Muscle of leg (tissue), 16 donors: ENCODE measurements at places on chromosomes 2 and 18.

GRCh38 chr2:144941743-144942488 lies 422.0 kb upstream of the ZEB2 start:
- peak; percentile 23 for DNase-seq

- DNase-seq: no peak
Observed at GRCh38 chr2:149527998-149528755, 59.4 kb downstream of the MMADHC start.

DNA sequence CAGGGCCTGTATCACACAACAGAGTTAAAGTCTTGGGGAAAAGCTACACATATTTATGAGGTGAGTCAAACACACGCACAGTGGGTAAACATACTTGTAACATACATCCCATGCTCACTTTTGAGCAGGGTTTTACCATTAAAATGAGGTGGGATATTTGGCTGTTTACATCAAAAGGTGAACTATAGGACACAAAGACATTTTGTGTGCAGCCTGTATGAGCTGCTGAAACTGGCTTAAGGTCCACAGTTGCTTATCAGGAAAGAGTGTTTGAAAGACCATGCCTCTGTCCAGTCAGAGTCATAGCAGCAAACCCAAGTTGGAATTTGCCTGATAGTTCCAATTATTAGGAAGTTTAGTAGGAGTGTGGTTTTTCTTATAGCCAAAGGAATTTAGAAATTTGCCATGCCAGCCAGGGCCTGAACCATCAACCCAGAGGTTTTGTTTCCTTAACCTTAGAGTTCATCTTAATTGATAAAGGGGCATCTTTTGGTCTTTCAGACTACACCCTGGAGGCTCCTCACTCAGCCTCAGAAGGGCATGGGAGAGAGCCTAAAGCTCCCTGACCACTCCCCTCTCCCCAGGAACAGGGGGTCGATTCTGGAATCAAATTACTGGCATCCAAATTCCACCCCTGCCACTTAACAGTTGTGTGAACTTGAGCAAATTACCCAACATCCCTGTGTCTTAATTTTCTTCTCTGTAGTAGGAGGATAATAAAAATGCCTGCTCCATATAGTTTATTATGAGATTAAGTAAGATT lies 29.9 kb upstream of the L3MBTL4 start:
- no peak for DNase-seq

DNA sequence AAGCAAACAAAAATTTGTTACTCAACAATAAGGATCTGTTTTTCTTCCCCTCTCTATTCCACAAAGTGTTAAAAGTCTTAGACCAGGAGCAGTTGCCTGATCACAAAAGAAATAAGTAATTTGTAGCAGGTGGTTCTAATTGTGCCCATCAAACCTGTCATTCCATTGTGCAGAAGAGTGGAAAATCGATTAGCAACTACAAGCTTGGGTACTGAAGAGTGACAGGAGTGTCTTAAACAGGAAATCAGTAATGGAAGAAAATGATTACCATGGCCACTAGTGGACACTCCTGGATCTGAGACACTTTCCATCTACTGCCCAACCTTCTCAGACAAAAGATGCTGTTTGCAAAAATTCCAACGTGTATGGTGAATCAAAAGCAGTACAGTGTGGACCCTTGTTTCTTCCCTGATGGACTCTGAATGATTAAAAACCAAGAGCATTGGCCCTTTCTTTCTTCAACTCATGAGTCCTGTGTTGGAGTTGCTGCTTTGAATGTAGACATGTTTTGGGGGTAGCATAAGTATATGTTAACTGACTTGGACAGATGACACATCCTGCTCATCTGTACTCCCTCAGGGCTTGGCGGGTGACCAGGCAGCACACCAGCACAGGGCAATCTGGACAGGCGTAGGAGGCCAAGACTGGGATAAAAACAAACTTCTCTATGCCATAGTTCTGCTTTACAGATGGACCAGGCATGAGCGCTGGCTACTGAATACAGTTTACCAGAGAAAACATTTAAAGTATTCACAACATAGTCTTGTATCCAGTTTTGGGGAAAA lies 51.9 kb downstream of the PLA2R1 start:
- DNase-seq: no peak

DNA sequence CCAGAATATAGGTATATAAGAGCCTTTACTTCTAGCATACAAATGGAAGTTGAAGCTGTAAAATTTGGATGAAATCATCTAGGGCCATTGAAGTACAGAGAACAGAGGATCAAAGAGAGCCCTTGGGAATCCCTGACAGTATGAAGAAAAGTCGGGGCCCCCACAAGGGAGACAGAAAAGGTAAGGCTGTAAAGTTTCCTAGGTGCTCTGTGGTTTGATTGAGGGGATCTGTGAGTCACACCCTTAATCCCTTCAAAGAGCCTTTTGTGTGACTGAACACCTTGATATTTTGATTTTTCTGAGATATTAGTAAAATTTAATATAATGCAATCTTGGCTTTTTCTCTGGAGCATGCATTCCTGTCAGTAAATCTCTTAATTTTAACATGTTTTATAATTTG lies 961.7 kb upstream of the TMEFF2 start:
- no peak for DNase-seq

DNA sequence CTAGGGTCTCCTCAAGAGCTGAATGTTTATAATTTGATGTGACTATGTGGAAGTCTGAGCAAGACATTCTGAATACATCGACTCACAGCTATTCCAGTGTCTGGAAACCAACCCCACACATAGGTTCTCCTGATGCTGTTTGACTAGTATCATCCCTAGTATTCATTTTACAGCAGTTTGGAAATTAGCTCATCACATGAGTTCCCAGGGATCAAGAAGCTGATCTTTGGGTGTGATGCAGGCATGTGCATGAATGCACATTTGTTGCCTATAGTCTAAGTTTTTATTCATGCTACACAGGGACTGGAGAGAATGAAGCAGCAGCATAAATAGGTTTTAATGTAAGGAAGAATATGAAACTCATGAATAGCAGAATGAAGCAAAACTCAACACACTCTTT lies 284.3 kb upstream of the SPRED2 start:
- no peak for DNase-seq

- no peak for DNase-seq
Observed at GRCh38 chr2:226829721-226830631, 5.9 kb upstream of the RHBDD1 start.

DNA sequence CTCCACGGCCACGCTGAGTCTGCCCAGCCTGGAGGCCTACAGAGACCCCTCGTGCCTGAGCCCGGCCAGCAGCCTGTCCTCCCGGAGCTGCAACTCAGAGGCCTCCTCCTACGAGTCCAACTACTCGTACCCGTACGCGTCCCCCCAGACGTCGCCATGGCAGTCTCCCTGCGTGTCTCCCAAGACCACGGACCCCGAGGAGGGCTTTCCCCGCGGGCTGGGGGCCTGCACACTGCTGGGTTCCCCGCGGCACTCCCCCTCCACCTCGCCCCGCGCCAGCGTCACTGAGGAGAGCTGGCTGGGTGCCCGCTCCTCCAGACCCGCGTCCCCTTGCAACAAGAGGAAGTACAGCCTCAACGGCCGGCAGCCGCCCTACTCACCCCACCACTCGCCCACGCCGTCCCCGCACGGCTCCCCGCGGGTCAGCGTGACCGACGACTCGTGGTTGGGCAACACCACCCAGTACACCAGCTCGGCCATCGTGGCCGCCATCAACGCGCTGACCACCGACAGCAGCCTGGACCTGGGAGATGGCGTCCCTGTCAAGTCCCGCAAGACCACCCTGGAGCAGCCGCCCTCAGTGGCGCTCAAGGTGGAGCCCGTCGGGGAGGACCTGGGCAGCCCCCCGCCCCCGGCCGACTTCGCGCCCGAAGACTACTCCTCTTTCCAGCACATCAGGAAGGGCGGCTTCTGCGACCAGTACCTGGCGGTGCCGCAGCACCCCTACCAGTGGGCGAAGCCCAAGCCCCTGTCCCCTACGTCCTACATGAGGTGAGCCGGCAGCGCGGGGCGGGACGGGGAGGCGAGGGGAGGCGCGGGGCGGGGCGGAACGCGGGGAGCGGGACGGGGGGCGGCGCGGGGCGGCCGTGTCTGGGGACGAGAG lies 15.2 kb downstream of the NFATC1 start:
- no peak for DNase-seq

DNA sequence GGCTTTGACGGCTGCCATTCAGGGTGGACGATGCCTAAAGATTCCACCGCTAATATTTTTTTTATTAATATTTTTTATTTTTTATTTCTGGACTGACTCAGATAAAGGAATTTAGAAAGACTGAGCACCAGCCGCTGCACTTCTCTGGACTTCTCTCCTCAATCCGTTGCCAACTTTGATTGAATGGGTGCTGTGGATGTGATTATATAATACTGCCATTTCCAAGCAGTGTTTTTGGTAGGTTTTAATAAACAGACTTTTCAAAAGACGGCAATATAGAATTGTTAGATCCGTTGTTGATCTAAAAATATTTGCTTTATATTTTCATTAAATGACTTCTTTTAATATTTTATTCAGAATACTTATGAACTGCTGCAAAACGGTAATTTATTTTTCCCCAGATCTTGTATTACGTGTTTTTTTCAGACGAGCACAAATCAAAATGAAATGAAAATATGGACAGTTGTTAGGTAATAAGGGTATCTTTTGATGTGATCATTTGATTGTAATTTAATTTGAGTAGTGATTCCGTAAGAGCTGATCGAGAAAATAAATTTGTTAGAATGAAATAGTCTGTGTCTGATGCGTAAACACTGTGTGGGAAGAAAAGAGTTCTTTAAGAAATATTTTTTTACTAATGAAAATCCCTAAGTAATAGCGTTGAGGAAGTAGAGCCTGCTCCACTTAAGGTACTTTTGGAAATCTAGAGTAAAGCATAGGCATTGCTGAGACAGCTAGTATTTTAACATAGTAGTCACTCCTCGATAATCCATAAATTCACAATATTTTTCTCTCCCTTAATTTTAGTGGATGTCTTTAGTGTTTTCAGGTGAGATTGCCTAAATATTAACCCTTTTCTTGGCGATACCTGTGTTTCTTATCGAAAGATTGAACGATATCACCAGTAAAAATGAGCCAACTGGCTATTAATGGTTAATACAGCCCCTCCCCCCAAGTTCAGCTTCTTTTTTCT lies 4.4 kb downstream of the POU3F3 start:
- no peak for DNase-seq

DNA sequence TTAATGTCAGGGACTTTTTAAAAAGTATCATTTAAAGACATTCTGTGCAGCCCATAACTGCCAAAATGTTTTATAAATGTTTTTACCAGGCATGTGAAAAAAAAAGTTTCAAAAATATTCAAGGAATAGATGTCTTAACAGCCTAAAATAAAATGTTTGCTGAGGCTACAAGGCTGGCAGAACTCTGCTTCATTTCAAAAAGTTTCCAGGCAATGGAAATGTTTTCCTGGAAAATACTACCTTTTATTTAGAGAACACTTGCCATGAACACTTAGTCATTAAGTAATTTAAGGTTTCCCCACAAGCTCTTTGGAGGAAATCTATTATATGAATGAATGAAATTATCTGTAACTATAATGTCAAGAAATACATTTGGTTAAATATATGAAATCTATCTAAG lies 68.8 kb downstream of the THADA start:
- DNase-seq: peak; percentile 83

DNA sequence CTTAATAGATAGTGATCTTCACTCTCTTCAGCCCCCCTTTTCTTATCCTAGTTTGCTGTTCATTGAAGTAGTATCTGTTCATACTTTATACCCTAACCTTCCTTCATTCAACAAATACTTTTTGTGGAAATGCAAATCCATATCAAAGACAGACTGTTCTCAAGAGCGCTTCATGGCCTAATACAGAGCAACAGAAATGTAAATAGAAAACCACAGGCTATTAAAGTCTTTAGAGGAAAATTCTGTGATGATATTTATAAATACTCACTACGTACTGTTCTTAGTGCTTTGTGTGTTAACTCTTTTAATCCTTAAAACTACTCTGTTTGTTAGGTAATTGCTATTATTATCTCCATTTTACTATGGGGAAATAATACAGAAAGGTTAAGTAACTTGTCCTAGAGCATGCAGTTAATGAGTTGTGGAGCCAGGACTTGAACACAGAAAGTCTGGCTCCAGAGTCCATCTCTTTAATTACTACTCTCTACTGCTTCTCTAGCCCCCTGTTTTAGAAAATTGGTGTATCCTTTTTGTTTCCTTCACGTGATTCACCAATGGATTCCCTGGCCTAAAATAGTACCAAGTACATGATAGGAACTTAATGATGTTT lies 2.9 kb downstream of the MDH1 start:
- DNase-seq: no peak

- DNase-seq: no peak
Observed at GRCh38 chr2:141698500-141698899, 432.3 kb downstream of the LRP1B start.

GRCh38 chr2:48915227-48915626 lies 159.7 kb upstream of the LHCGR start:
- DNase-seq: no peak

DNA sequence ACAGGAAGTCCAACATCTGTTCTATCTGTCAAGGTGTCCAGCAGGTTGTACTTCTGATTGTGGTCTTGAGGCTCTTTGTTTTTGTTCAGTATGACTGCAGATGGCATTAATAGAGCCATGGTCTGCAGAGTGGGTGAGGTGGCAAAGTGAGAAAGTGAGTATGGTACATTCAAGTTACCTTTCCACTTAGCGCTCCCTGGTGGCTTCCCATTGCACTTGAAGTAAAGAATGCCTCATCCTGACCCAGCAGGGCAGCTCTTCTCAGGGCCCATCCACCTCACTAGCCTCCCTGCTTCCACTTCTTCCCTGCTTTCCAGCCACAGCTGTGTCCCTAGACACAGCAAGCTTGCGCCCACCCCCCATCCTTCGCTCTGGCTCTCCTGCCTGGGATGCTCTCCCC lies 148.0 kb upstream of the ALPP start:
- DNase-seq: no peak

GRCh38 chr2:168439536-168439935 lies 16.5 kb upstream of the CERS6 start:
- no peak for DNase-seq

DNA sequence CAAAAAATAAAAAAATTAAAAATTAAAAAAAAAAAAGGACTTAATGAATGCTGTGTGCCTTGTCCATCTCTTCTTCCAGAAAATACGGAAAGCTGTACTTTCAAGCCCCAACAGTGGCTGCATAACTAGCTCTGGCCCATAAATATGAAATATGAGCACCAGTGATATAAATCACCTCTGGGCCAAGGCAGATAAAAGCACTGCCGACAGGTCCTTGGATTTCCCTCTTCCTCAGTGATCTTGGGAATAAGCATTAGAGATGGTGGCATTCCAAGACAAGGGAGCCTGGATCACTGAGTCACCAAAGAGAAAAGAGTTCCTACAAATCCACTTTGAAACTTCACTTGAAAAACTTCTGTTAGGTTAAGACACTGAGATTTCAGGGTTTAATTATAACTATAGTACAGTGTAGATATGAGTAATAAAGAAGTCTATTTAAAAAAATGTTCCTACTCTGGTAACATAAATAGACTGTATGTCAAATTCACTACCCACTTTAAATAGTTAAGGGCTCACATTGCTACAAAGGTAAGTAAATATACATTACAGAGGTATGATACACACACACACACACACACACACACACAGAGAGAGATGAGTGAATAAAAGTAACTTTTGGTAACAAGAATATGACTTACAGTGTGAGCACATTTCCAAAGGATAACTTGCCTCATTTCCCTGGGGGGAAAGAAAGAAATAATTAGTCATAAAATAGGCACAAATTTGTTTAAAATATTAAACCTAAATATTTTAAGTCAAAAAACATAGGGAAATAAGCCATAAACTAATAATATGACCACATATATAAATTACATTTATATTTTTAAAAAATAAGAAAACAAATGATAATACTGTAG lies 35.6 kb downstream of the PPP3R1 start:
- DNase-seq: peak; percentile 37

- DNase-seq: no peak
Observed at GRCh38 chr2:132825601-132826000, 155.6 kb upstream of the LYPD1 start.
